ENCODE measurements at places on chromosomes 2 and 18.

DNA sequence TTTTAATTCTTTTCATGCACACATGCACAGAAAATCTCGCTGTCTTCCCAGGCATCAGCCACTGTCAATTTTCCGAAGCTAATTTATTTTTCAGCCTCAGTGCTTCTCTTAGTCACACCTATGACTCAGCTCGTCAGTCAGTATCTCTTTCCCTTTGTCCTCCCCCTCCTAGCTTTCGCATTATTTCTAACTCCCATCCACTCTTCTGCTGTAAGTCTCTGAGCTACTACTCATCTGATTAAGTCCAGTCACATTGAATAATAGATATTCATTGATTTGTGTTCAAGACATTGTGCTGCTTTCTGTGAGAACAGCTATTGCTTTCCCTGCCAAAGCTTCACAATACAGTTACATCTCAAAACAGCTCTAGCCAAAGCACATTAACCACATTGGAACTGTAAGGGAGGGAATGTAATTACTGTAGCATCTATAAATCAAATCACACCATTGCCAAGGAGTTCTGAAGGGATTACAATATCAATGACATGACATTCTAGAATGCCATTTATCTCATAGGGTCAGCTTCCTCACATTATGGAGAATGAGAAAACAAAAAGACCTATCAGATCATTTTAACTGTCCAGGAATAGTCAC lies 89.4 kb downstream of the SCN3A start:
- no peak for DNase-seq

- DNase-seq: no peak
Observed at GRCh38 chr2:150689590-150689989, 202.1 kb upstream of the RND3 start.

GRCh38 chr2:172586245-172586891 lies 30.5 kb downstream of the PDK1 start:
- no peak for DNase-seq

DNA sequence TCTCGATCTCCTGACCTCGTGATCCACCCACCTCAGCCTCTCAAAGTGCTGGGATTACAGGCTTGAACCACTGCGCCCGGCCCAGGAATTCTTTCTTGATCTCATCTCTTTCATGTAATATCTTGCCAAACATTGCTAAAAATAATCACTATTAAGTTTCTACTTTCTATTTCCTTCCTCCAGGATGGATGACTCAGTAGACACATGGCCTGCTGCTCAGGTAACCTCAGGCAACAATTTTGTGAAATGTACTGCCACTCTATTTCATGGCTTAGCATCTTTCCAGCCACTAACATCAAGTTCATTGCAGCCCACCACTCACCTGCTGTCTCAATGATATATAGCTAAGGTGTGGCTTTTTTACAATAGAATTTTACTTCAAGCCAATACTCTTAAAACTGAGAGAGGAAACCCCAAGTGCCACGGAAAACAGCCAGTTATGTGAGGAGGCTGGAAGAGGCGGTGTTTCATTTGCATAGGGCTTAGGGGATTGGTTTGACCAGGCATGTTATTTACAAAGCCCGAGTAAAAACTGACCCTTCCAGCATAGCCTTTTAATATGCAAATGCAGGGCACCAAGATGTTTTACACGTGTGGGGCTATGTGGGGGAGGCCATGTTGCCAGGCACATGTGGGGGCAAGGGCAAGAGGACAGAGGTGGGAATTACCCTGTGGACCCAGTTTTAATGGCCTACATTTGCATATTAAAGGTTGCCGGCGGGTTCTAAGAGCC lies 11.3 kb upstream of the SUMO1 start:
- DNase-seq: no peak

- DNase-seq: no peak
Observed at GRCh38 chr18:52288403-52289004, 51.5 kb upstream of the DCC start.

- peak; percentile 60 for DNase-seq
Observed at GRCh38 chr2:234324116-234324515, 172.8 kb downstream of the ARL4C start.

GRCh38 chr2:188089901-188090300 lies 201.8 kb upstream of the GULP1 start:
- DNase-seq: no peak

DNA sequence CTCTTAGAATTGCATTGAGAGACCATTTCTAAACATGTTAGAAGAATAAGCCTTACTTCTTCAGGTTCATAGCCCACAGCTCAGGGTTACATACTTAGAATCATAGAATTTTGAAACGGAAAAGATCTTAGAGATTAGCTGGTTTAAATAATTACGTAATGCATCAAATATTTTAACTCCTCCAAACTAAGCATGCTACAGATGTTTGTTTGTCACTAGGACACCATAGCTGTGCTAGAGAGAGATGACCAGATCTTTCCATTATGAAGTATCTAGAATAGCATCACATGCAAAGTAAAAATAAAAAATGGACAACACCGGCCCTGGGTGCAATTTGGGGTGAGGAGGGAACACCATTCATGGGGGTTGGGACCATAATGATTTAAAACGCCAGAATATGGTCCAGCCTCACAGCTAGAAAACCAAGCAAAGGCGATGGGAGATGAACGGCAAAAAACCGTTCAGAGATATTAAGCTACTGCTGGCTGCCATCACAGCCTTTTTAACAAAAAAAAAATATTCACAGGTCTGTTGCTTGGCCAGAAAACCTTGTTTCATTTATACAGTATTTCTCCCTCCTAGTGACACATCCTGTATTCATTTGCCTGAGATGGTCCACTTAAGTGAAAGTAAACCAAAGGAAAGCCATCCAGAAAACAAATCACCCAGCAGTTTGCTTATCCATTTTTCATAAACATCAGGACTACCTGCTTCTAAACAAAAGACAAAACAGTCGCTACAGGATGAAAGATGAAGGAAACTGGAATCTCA lies 94.2 kb downstream of the EPHA4 start:
- DNase-seq: no peak

- no peak for DNase-seq
Observed at GRCh38 chr18:2845172-2845571, 1.6 kb upstream of the EMILIN2 start.

GRCh38 chr2:211800001-211800400 lies 738.6 kb downstream of the ERBB4 start:
- DNase-seq: no peak

DNA sequence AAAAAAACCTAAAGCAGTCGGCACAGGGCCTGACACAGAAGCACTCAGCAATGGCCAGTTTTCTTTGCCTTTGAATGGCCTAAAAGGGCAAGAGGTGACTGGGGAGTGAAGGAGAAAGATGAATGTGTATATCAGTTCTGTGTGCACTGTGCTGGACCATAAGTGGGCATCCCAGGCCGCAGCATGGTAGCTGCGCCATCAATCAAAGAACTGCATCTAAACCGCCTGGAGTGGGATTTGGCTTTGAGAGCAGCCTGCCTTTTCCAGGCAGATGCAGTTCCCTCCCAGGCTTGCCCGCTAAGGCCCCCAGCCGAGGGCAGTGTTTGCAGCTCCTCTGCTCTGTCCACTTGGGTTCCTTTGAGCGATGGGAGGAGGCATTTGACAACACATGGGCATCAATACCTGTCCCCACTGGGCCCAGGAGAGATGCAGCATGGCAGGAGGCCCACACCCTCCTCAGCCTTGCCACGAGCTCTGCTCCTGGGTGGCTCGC lies 144.1 kb downstream of the FAM210A start:
- DNase-seq: no peak

DNA sequence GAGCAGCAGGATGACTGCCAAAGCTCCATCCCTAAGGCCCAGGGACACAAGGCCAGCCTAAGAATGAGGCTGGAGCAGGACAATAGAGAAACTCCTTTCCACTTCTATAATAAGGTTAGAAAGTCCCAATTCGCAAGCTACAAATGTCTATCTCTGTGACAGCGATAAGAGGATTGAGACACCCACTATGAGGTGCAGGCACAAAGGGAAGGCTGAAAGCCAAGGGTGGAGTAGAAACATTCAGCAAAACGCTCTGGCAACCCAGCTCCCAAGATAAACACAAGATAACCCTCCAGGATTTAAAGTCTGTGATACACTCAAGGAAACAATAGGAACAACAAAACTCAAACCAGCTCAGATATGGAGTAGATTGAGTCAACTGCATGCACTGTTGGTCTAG lies 418.0 kb upstream of the UBE2E3 start:
- DNase-seq: no peak

DNA sequence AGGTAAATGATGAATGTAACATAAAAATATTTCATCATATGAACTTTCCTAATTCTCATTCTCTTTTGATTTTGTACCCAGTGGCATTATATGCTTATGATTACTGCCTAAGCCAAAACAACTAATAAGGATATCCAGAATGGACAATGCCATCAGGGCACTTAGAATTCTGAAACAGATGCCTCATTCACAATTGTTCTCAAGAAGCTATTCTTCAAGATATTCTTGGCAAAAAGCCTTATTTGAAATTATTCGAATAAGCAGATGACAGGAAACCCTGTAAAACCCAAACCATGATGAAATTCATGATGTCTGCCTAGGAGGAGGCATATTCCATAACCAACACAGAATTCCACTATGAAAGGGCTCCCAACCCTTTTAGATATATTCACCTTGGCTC lies 353.2 kb upstream of the TRIB2 start:
- no peak for DNase-seq

- no peak for DNase-seq
Observed at GRCh38 chr18:78080081-78080480, 830.4 kb downstream of the GALR1 start.

DNA sequence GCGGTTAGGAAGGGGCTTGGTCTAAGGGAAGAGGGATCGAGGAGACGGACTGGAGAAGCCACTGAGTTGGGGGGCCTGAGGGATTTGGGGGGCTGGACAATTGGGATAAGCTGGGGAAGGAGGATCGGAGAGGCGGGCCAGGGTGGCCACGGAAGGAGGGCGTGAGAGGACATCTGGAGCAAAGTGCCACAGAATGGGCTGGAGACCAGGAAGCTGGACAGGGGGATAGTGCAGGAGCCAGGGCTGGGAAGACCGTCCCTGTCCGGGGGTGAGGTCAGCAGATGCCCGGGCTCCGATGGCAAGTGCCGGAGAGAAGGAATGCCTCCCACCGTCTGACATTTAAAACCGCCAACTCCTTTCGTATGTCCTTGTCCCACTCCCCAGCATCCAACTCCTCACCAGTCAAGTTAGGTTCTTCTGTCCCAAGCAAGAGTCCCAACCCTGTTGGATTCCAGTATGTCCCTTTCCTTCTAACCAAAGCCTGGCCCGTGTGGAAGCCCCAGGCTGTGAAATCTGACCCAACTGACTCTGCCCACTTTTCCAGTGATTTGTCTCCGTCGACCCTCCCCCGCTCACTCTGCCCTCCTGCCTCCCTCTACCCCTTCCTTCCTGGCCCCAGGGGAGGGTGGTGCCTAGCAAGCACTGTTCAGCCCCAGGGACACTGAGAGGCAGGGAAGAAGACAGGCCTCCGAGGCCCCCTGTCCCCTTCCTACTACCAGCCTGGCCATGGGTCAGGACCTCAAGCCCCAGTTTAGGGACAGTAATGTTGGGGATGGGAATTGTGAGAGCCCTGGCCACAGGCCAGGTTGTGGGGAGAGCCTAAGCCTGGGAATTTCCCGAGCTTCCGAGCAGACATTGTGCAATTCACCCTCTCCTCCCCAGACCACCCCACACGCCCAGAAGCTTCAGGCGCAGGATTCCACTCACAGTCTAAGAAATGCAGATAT lies 31.5 kb upstream of the TMBIM1 start:
- DNase-seq: no peak

Measured in hippocampal formation (tissue), 2 donors.